AG04449 (cell line): ENCODE measurements at places on chromosomes 12 and 14.

- no peak for DNase-seq
Measured at GRCh38 chr14:101104485-101104884, 201.0 kb upstream of the RTL1 start.

DNA sequence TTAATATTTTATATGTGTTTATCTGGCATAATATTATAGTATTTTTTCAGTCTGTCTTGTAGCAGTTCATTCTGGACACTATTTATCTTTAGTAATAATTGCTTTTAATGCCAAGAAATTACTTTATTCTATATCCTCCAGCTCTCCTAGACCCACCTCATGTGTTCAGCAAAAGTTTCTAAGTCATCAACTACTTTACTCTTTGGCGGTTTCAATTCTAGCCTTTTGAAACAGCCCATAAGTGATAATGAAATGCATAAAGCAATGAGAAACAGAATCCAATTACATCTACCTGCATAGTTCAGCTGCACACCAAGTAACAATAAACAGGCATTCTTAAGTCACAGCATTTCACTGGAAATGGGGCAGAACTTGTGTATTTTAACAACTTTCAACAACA is 225.5 kb downstream of the SLC25A21 start:
- DNase-seq = no peak

DNA sequence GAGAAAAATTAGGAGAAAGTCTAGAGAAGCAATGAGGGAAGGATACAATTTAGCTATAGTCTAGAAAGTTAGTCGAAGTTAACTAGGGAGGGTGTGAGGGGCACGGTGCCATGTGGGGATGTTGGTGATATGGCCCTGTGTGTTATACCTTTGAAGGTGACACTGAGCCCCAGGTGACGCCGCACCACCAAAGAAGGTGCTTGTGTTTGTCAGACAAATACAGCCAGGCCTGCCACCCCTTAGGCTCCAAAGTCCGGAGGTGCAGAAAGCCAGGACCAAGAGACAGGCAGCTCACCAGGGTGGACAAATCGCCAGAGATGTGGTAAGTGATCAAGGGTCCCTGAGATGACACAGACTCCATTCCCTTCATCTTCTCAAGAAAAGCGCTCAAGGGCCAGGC is 1.1 kb downstream of the C1S start:
- no peak for DNase-seq

- no peak for DNase-seq
Measured at GRCh38 chr14:34081576-34082136, 130.8 kb upstream of the EGLN3 start.

DNA sequence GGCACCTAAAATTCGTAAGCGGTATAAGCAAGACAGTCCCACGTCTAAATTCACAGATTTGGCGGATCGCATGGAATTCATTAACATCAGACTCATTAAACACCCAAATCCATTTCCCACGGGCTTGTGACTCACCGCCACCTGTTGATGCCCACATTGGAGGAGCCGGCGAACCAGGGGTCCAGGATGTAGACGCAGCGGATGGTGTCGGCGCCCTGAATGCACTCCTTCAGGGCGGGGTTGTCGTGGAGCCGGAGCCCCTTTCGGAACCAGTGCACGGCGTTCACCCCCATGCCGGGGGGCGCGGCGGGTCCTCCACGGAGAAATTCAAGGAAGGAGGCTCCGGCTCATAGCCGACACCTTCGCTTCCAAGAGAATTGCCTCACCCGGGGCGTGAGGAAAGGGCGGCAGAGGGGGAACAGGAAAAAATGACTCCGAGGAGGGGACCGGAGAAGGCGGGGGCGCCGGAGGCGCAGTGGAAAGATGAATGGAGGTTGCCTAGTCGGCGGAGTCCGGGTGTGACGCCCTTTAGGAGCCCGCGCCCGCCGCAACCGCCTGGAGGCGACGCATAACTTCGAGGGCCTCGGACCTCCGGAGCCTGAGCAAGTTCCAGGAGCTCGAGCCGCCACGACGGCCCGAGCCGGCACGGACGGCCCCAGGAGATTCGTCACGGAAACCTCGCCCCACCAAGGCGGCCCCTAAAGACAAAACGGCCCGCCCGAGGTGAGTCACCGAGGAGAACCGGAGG is 506 bp downstream of the CRY1 start:
- no peak for DNase-seq

GRCh38 chr12:26629864-26630263 is 203.1 kb downstream of the ITPR2 start:
- DNase-seq = no peak

DNA sequence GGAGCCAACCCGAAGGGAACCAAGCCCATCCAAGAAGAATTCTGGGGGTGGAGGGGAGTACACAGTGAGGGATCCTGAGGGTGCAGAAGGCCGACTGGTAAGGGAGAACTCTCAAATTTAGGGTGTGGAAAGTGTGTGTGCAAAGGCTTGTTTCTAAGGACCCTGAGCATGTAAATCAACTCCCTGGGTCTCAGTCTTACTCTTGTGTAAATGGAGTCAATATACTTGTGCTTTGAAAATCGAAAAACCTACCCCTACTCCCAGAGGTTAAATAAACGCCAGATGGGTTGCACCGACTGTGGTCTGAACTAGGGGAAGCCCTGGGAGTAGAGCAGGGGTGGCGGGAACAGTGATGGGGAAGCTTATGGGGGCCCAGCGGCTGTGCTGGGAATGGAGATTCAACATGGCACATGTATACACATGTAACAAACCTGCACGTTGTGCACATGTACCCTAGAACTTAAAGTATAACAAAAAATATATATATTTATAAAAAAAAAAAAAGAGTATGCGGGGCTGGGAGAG is 6.0 kb downstream of the B4GALNT1 start:
- DNase-seq = no peak

DNA sequence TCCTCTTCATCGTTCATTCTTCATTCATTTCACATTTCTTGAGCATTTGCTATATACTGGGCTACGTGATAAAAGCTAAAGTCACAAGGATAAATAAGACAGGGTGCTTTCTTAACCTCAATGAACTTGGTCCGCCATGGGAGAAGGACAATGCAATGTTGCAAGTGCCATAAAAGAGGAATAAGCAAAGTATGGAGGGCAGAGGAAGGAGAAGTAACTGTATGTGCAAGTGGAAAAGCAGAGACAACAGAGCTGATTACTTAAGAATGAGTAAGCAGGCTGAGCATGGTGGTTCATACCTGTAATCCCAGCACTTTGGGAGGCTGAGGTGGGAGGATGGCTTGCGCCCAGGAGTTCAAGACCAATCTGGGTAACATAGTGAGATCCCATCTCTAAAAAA is 14.4 kb downstream of the AREL1 start:
- no peak for DNase-seq

- DNase-seq = no peak
Measured at GRCh38 chr12:21775133-21775820, 771 bp upstream of the KCNJ8 start.

- DNase-seq = no peak
Measured at GRCh38 chr14:73058922-73059673, 764 bp downstream of the RBM25 start.
